A549 treated with CpdA at 1 μM for 4 hours (cell line): ENCODE measurements at places on chromosomes 2 and 18. TPM values are rescaled to one million over a fixed set of nuclear protein-coding genes. Genes with fewer than 3 reads are reported as not detected.

CDCA7 gene
- total RNA-seq, result 37.8 to 45.6 TPM (median 44.7 TPM) in 5 replicates

CD226 gene
- 0.06 to 0.16 TPM (median 0.09 TPM) in 4 of 5 replicates, not detected in the other for total RNA-seq

SAP130 gene
- total RNA-seq, result 11.2 to 14.2 TPM (median 12.9 TPM) in 5 replicates

SCN9A gene
- 2.8 to 6.1 TPM (median 5.1 TPM) in 5 replicates for total RNA-seq

COL6A3 gene
- 0.02 to 0.25 TPM (median 0.10 TPM) in 5 replicates for total RNA-seq
